Fibroblast of gingiva (primary cell): ENCODE measurements at places on chromosomes 5 and 9.
A peak's percentile ranks its signal among the peaks of the same experiment; 100 is the strongest.

DNA sequence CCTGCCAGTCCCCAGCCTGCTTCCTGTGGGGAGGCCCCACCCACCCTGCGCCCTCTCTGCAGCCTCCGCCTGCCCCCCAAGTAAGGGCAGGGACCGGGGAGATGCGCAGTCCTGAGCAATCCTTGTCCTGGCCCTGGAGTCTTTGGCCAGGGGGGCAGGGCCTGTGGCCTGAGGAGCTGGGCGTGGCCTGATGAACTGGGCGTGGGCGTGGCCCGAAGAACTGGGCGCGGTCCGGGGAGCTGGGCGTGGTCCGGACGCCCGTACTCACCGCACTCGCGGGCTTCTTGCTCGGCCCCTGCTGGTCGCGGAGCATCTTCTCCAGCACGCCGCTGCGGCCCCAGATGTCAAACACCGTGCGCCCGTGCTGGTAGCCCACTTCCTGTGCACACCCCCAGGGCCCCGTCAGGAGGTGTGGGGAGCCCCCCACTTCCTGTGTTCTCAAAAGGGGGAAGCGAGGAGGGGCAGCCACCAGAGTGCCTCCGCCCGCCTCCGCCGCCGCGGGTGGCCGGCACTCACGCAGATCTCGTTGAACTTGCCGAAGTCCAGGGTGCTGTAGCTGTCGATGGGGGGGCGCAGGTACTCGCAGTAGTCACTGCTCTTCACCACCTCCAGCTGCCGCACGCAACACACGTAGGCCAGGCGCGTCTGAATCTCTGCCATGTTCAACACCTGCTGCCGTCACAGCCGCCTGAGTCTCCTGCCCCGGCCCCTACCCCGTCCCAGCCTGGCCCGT, 2.7 kb upstream of the NSMF start:
- peak; percentile 52 for DNase-seq

DNA sequence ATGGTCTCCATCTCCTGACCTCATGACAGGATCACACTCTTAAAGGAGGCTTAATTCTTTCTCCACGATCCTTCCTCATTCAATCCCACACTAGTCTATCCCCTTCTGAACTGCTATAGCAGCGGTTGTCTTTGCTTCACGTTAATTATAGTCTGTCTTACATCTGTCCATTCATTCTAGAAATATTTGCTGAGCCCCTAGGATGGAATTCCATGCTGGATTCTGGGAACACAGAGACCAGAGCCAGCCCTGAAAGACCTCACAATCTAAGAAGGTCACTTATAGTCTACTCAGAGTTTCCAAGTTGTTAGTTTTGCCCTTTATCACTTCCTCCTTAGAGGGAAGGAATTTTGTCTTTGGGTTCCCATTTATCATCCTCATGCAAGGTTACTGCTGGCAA, 193.5 kb downstream of the GAS1 start:
- no peak for DNase-seq

GRCh38 chr9:16328349-16328748, 542.1 kb downstream of the BNC2 start:
- no peak for DNase-seq

GRCh38 chr9:108149326-108149725, 659.8 kb upstream of the KLF4 start:
- DNase-seq = peak; percentile 80

GRCh38 chr9:135126451-135127187, 39.2 kb downstream of the OLFM1 start:
- peak; percentile 60 for DNase-seq

DNA sequence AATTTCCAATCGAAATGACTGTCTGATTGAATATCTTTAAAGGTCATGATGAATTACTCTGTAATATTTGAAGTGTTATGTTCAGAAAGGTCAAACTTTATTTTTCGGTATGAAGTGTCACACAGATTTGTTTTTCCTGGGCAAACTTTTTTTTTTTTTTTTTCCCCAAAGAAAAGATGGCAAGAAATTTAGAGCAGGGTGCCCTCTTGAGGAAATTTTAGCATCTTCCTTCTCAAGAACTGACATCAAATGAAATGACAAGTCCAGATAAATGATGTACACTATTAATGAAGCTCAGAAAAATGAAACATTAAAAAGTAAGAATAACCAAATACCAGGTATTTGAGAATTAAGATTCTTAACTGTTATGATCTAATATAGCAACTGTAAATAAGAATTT, 123.6 kb downstream of the INVS start:
- DNase-seq = peak; percentile 51

GRCh38 chr9:113785334-113785733, 90.8 kb upstream of the ZNF618 start:
- DNase-seq = no peak

DNA sequence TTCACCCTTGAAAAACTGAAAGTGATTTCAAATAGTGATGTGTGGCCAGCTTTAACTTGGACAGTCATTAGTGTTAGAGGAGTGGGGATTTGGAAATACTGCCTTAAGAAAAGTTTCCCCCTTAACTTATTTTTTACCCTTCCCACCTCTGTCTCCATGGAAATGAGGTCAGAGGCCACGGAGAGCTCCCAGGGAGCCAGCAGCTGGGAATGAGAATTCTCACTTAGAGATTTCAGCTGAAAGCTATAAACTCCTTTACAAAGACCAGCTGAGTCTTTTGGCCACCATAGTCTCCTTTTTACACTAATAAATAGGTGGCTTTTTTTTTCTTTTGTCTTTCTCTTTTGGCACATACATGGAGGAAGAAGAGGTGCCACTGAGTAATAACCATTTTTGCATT, 45.7 kb upstream of the PIK3R1 start:
- DNase-seq = no peak

DNA sequence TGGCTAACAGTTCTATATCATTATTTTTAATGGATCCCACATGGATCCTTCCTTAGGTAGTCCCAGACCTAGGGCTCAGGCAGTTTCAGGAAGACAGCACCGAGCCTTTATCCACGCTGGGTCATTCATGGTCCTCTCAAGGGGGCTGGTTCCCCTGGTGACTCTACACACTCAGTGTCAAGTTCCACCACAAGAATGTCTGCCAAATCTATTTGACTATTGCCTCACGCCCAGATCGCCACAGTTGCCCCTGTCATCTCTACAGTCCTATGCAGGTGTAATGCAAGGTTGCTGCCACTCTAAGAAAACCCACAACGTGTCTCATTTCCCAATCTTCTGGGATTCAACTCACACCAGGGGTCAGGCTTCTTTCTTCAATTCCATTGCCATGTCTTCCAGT, 8.0 kb upstream of the ZNF366 start:
- DNase-seq = no peak

DNA sequence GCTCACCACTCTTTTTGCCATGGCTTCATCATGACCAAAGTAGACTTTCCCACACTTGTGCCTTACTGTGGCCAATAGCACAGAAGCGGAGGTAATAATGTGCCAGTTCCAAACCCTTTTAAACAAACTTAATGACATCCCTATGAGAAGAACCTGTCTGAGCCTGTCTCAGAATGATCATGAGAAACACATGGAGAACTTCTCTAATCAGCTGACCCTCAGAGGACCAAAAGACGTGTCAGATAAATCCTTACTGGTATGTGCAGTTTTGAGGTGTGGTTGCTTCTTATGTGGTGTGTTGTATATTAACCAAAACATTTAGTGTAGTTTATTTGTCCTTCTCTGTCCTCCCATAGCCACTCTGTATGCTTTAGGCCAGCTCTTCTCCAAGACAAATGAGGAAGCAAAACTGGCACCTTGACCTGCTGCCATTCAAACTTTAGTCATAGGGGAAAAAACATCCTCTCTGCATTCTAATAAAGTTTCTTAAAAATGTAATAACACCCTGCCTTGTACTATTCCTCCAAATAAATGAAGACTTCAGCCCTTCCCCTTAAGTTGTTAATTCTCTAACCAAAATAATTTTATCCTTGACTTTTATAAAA, 168.9 kb downstream of the MUSK start:
- no peak for DNase-seq

GRCh38 chr9:85443190-85443598, 298.6 kb downstream of the AGTPBP1 start:
- no peak for DNase-seq

DNA sequence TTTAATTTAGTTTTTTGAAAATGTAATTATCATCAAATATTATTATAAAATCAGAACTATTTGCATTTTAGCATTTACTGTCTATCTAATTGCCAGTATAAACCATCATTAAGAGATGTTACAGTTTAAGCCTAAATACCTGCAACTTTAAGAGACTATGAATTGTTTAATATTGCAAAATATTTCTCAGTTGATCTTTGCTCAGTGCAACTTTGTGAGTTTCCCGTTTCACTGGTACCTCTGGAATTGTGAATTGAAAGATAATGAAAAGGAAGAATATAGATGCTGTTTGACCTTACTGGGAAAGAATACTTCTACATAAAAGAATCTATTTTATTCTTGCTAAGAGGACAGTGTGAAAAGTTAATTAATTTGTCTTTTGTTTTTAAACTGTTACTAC, 30.2 kb upstream of the TMED7 start:
- no peak for DNase-seq

DNA sequence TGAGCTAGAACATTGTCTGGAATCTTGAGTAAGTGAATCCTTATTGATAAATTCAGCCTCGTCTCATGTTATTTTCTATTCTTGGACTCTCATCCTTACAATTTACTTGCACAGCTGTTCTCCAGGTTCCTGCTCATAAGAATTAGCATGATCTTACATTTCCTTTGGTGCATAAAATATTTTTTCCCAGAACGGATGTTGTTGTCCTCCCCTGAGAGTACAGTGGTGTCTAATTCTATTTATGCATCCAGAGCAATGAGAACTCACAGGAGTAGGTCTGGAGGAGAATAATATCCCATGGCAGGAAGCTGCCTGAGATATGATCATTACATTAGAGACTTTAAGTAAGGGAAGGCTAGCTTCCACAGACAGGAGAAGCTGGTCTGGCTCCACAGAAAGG, 178.4 kb upstream of the MAST4 start:
- DNase-seq = no peak

GRCh38 chr9:107542411-107543157, 53.0 kb upstream of the KLF4 start:
- DNase-seq = peak; percentile 39

- DNase-seq = no peak
Measured at GRCh38 chr5:88377705-88378656, 109.3 kb upstream of the TMEM161B start.

GRCh38 chr9:3006851-3007250, 163.0 kb upstream of the PUM3 start:
- DNase-seq = no peak

DNA sequence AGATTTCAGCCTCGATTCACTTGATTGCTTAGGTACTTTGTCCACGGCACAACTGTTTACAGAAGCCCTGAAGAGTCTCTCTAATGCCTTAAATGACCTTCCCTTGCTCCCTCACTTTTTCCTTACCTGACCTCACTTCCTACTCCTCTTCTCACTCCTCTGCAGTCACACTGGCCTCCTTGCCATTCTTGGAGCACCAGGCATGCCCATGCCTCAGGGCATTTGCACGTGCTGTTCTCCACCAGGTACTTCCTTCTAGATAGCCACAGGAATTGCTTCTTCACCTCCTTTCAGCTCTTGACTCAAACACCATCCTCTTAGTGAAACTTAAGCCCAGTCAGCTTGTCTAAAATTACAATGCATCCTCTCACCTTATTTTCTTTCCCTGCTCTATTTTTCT, 52.4 kb upstream of the TRAF1 start:
- no peak for DNase-seq

DNA sequence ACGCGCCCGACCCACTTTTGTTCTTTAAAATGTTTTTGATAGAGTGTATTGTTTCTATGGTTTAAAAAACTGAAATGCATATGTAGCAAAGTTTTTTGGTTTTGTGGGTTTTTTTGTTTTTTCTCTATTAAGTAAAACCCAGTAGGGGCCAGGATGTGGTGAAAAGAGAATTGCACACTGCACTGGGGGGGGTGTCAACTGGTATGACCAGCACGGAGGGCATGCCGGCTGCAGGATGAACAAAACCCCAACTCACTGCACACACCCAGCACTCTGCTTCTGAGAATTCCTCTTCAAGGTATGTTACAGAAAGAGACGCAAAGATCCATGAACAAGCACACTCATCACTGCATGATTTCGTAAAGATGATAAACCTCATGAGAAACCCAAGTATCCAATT, 75.0 kb downstream of the STK10 start:
- no peak for DNase-seq

DNA sequence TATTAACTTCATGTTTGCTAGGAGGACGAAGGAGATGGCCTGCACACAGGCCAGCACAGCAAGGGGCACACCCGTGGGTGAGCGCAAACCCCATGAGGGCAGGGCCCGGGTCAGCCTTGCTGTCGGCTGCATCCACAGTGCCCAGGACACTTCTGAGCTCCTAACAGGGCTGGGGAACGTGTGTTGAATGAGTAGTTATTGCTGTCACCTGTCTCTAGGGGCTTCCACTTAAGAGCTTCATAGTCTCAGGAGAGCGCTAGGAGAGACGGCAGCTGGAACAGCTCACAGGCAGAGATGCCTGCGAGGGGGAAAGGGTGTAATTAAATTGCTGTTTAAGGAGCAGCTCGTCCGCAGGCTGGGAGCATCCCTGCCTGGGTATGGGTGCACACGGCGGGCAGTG, 91.4 kb upstream of the NEURL1B start:
- DNase-seq = no peak

DNA sequence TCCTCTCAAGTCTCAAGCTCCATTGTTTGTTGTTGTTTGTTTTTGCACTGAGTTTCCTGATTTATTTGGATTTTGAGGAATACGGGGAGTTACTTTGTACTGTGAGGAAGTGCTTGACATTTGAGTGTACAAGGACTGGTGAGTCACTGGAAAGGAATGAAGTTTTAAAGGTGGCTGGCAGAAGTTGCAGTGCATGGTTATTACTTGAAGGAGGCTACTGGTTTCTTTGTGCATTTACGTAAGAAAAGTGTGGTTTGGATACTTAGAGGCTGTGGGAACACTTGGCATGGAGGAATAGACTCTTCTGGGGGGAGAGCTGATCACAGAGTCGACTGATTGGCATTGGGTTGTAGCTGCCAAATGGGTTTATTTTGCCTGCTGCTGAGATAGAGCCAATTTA, 919.0 kb downstream of the TAF11L14 start:
- no peak for DNase-seq

DNA sequence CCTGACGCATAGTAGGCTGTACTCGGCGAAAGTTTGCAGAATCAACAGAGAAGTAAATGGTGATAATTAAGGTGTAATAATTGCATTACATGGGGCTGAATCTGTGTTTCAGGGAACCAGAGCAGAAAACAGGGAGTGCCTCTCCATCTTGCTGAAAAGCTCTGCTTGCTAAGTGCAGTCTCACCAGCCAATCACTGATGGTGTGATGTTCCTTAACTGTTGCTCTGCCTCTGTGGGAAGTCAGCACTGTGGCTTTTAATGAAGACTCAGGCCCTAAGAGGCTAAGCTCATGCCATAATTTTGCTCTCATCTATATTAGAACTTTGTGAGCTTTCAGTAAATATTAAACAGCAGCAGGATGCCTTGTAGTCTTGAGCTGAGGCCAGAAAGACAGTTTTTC, 4.5 kb downstream of the PHF24 start:
- no peak for DNase-seq

- DNase-seq = no peak
Measured at GRCh38 chr5:125002727-125003598, 256.5 kb upstream of the ZNF608 start.

- DNase-seq = no peak
Measured at GRCh38 chr9:92426501-92427145, 2.4 kb upstream of the OMD start.
